Right ventricle myocardium superior (tissue), 1 donor: ENCODE measurements at places on chromosomes 12 and 14.

GRCh38 chr14:85439696-85440328 lies 90.1 kb upstream of the FLRT2 start:
- no peak for DNase-seq

- DNase-seq = no peak
These were observed 8.5 kb upstream of the TTC8 start for GRCh38 chr14:88815980-88816379.

- no peak for DNase-seq
These were observed 717.8 kb downstream of the TMTC2 start for GRCh38 chr12:83404521-83404920.

GRCh38 chr14:52002542-52002941 lies 13.2 kb downstream of the RTRAF start:
- no peak for DNase-seq

- peak; percentile 19 for DNase-seq
These were observed 6.2 kb downstream of the RARG start for GRCh38 chr12:53225635-53226424.

DNA sequence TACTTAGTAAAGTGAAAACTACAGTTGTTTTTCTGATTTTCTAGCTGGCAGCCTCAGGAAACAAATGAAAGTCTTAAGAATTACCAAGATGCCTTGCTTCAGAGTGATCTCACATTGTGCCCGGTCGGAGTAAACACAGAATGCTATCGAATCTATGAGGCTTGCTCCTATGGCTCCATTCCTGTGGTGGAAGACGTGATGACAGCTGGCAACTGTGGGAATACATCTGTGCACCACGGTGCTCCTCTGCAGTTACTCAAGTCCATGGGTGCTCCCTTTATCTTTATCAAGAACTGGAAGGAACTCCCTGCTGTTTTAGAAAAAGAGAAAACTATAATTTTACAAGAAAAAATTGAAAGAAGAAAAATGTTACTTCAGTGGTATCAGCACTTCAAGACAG lies 28.9 kb downstream of the RXYLT1 start:
- DNase-seq = no peak

- peak; percentile 24 for DNase-seq
These were observed 57.0 kb upstream of the PNMA1 start for GRCh38 chr14:73770977-73771847.

GRCh38 chr12:108338915-108339657 lies at the start of gene CMKLR1:
TSS of gene CMKLR1 (minus strand) at chr12:108339311. CDS start at chr12:108293591, 45,720 bp downstream.
- DNase-seq = peak; percentile 79
